ENCODE measurements at places on chromosomes 3 and 15.

DNA sequence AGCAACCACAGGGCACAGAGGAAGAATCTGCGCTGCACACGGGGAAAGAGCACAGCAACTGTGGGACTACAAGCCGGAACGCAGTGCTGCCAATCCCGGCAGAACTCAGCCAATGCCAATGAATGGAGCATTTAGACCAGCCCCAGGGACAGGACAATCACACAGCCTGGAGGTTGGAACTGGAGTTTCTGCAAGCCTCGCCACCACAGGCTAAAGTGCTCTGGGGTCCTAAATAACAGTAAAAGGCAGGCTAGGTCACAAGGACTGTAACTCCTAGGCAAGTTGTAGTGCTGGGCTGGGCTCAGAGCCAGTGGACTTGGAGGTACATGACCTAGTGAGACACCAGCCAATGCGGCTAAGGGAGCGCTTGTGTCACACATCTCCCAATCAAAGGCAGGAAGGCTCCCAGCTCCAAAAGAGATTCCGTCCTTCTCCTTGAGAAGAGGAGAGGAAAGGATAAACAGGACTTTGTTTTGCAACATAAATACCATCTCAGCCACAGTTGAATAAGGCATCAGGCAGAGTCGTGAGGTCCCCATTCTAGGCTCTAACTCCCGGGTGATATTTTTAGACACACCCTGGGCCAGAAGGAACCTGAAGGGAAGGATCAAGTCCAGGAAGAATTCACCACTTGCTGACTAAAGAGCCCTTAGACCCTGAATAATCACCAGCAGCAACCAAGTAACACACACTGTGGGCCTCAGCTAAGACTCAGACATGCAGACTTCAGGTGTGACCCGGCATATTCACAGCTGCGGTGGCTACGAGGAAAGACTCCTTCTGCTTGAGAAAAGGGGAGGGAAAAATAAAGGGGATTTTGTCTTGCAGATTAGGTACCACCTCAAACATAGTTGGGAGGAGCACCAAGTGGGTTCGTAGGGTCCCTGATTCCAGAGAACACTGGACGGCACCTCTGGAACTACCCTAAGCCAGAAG lies 85.5 kb upstream of the XXYLT1 start:
- no peak for DNase-seq

DNA sequence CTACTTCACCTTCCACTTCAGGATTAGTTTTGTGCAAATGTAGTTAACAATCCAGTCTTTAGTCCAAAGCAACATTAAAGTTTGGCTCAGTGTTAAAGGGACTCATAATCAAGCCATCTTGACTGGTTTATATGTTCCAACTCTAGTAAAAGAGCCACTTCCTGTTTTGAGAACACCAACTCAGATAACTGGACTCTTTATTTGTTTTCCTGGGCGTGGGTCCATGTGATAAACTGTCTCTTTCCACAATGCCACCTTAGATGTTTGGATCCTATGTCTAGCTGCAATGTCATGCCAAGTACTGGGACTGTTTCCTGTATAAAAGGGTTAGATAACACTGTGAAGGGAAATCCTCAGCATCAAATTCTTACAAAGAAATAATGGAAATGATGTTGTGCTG lies 545.0 kb downstream of the PYDC2 start:
- DNase-seq = no peak

DNA sequence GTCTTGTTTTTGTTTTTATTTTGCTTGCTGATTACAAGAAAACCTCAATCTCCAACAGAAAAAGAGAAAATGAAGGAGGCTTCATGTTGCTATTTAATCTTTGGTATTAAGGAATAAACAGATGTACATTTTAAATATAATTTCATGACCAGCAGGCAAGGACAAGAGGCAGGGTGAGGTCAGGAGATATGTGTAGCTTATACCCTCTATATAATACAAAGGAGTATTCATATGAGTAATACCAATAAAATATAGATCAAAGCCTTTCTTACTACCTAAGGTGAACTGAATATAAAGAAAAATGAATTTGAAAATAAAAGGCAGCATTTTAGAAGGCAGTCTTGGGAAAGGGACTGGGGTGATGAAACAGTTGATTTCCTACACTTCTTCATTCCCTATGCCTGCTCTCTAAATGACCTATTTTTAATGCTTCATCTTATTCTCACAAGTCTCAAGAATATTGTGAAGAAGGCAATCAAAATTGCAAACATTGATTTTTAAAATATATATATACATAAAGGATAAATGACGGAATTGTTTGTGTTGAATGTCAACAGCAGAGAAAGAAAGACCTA lies 8.6 kb upstream of the CBLB start:
- no peak for DNase-seq

DNA sequence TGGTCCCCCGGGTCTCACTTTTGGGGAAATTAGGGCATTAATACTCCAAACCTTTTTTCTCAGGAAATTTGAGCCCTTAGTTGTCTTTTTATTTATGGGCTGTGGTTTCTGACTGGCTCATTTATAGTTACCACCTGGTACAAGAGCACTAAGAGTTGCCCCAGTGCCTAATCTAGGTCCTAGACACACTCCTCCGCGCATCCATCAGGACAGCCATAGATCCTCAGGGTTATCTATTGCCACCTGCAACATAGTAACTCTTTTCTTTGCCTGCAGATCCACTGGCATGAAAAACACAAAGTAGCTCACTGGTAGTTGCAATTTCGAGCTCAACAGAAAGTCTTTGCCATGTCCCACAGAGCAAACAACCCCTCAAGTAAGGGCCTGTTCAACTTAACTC lies 576.4 kb upstream of the ROBO2 start:
- DNase-seq = no peak

- DNase-seq = no peak
Measured at GRCh38 chr15:56817321-56818080, 84.2 kb upstream of the ZNF280D start.

GRCh38 chr15:47846876-47847275 lies 129.6 kb downstream of the SEMA6D start:
- DNase-seq = no peak

- no peak for DNase-seq
Measured at GRCh38 chr3:97010881-97011657, 196.7 kb downstream of the EPHA6 start.

GRCh38 chr3:126538316-126538715 lies 14.4 kb downstream of the CHST13 start:
- no peak for DNase-seq

- DNase-seq = no peak
Measured at GRCh38 chr3:11371747-11372146, 99.5 kb downstream of the ATG7 start.

DNA sequence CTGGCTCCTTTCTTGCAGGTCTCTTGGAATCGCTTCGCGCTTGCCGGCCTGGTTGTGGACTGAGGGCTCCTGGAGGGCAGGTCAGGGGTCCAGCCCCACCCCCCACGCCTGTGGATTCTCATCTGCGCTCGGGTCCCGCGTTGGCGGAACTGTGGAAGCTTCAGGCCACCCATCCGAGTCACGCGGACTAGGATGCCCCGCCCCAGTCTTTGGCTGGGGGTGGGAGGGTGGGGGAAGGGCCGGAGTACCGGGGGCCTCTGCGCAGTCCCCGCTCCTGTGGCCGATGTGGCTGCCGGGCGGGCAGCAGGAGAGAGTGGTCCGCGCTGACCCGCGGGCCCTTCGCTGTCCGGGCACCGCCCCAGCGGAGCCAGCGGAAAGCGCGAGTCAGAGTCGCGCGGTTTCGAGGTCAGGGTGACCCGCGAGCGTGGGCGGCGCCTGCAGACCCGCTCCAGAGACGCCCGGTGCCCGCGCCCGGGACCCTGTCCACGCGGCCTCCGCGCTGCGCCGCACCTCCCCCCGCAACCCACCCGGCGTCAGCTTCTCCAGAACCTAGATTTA lies 114.2 kb downstream of the KLF13 start:
- no peak for DNase-seq

DNA sequence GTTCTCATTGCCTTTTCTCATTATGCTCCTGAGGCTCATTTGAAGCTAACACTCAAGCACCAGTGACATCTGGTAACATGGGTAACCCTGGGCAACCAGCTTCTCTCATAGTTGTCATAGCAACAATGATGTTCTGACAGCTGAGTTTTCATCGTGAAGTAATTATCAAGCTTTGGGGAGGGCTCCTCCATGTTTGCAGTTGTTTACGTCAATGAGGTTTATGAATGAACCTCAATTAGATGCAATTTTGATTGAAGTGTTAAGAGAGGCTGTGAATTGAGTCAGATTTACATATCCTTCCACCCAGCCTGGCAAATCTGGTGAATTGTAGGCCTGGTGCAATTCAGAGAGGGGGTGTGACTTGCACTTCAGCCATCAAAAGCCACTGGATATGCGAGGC lies 119.3 kb upstream of the CHD2 start:
- no peak for DNase-seq

GRCh38 chr15:74851960-74852359 lies 9.0 kb upstream of the ULK3 start:
- no peak for DNase-seq

DNA sequence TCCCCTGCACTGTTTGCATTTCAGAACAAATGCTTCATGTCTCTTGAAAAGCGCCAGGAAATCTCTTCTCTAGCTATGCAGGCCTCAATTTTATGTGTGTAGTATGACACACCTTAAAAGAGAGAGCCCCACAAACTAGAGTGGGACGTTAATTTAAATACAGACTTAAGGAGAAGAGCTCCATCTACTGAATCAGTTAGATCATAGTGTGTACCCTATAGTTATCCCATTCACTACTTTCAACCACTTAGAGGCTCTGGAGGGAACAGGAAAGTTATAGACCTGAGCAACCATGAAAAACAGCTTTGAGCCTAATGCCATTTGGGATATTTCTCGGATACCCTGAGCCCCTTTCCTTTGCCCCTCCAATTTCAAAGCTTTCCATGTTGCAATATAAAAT lies 153.7 kb downstream of the TIGIT start:
- DNase-seq = no peak

DNA sequence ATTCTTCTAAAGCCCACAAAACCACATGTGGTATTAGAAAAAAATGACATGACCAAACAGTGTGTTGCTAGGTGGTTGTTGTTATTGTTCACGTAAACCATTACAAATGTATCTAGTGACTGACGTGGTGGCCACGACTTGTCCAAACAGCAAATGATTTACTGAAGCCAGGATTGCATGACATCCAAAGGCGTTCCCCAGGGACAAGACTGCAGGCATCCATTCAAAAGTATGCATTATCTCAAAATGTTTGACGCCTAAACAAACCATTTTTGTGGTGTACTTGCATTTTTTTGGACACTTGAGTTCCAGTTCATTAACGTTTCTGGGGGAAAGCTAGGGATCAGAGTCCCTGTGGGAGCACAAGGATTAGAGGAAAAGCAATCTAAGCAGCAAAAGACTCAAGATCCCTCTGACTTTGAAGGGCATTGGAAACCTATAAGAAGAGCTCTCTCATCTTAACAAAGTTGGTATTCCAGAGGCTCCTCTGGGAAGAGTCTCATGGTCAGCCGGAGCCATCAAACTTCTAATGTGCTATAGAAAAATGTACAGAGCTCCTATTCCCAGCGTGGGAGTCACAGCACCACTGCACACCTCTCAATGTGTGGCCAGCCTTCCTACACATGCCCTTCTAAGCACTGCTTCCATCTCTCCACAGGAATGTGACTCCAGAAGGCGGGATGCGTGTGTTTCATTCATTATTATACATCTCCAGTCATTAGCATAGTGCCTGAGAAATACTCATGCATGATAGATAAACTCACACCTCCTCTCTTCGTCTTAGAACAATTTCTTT lies 62.9 kb downstream of the FBN1 start:
- no peak for DNase-seq

DNA sequence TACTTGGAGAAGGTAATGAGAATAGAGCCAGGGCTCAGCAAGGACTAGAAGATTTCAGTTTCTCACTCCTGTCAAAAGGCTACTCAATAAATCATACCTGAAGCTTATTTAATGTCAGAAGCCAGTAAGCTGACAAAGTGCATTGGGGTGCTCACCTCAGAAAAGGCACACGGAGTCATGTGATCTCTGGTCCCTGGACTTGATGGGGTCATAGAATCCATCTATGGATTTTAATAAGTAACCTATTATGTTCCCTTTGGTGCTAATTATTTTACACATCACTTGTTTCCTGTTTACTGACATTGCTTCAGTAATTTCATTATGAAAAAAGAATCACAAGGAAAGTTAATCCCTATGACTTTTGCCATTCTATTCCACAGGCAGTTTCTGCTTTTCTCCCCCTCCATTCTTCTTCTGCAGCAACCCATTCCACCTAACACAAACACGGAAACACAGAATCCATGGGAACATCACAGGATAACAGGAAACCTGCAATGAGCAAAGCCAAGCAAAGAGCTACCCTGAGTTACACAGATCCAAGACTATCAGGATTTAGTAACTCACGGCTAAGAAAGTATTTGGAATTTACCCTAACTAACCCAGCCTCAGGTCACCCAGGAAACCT lies 159.6 kb downstream of the MEIS2 start:
- DNase-seq = no peak

- no peak for DNase-seq
Measured at GRCh38 chr15:46930426-46930825, 786.9 kb upstream of the SEMA6D start.

- DNase-seq = no peak
Measured at GRCh38 chr3:13265016-13265415, 155.1 kb downstream of the NUP210 start.

GRCh38 chr15:95249524-95249923 lies 1018.2 kb downstream of the MCTP2 start:
- DNase-seq = no peak

GRCh38 chr3:171351676-171352075 lies 108.5 kb downstream of the TNIK start:
- no peak for DNase-seq

DNA sequence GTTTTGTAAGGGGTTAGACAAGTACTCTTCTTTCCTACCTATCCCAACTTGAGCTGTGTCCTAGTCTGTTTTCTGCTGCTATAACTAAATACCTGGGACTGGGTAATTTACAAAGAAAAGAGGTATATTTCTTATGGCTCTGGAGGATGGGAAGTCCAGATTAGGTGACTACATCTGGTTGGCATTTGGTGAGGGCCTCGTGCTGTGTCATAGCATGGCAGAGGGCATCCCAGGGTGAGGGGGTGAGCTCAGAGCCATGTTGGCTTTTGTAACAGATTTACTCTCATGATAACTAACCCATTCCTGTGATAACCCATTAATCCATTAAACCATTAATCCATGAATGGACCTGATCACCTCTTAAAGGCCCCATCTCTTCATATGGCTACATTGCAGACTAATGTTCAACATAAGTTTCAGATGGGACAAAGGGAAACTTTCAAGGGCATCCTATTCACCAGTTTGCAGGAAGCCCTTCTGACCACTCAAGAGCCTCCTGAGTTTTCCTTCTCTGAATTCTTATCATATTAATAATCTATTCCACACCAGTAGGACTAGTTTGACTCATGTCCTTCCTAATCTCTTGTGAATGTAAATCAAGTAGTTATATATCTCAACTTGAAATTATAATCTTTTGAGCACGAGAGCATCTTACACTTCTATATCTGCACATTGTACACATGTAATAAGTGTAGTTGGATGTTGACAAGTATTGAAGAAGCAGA lies 185.7 kb upstream of the ZPLD1 start:
- no peak for DNase-seq

- no peak for DNase-seq
Measured at GRCh38 chr3:114586119-114586518, 292.3 kb downstream of the TIGIT start.

GRCh38 chr15:99504823-99505551 lies 60.8 kb upstream of the MEF2A start:
- DNase-seq = no peak

GRCh38 chr15:81323559-81323943 lies 390 bp downstream of the STARD5 start:
- no peak for DNase-seq

Measured in GM18507 (cell line).